ENCODE measurements at places on chromosomes 16 and 17.

- DNase-seq = no peak
These were observed 89.1 kb downstream of the SEC14L1 start for GRCh38 chr17:77229786-77230435.

DNA sequence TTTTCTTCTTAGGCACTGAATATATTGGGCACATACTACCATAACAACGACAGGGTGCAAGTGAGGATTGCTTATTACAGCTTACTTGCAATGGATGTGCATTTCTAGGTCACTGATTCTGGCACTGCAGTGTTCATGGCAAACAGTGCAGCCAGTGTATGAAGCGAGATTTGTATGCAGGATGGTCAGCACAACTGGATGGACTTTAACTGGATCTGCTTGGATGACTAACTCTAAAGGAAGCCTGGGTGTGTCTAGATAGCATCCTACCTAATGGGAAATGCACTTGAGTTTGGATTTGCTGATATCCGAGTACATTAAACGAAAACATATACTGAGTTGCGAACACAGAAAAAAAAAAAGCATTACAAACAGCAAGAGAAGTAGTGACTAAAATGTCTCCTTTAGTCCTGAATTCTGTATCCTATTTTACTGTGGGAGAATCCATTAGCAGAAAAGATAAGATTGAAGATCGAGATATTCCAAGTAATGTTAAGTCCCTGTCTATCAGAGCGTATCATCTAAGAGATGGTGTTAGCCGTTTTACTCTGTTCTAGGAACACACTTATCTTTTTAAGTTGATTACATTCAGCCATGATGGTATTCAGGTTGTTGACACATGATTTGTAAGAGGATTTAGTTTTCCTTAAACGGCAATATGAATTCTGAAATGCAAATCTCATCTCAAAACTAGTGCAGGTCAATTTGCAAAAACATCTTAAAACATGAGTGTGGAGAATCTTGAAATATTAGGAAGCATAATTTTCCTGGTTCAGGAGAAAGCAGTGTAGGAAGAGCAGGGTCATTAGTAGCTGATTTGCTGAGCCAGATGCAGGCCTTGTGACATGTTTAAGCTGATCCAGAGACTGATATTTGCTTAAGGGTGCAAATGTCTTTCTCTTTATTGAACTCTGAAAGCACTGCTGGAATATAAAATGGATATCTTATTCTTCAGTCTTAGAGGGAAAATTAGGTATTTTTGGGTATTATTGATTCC is 142.6 kb upstream of the CPHXL start:
- DNase-seq = no peak

DNA sequence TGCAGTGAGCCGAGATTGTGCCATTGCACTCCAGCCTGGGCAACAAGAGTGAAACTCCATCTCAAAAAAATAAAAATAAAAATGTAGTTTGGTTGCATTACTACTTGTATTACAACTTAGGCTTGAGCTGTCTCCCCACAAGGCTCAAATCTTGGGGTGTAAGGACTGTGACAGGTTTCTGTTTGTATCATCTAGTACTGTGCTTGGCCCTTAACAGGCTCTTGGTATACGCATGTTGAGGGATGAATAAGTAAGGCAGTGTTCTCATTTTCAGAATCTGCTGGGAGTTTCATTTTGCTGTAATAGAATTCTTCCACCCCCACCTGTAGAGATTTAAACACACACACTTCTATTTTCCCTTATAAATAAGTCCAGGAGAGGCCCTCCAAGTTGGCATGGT is 289.4 kb upstream of the EEF2KMT start:
- DNase-seq = no peak

GRCh38 chr16:35552763-35553162 is 2093.4 kb downstream of the TP53TG3F start:
- DNase-seq = no peak

DNA sequence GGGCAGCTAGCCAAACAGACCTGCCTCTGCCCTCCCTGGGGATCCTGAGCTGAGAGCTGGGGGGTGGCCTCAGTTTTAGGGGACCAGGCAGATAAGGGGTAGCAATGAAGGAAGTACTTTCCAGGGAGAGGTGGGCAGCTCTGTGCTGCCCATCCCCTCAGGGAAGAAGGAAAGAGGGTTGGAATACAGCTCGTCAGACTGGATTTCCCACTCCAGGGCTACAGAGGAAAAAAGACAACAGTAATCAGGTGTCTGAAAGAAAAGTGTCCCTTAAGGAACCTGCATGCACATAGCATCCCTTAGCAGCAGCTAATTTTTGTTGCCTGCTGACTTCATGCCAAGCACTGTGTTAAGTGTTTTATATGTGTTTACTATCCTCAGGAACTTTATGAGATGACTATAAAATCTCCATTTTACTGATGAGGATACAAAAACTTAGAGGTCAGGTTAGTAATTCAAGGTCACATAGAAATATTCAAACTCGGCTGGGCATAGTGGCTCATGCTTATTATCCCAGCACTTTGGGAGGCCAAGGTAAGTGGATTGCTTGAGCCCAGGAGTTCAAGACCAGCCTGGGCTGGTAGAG is 3.2 kb upstream of the MRPL58 start:
- no peak for DNase-seq

DNA sequence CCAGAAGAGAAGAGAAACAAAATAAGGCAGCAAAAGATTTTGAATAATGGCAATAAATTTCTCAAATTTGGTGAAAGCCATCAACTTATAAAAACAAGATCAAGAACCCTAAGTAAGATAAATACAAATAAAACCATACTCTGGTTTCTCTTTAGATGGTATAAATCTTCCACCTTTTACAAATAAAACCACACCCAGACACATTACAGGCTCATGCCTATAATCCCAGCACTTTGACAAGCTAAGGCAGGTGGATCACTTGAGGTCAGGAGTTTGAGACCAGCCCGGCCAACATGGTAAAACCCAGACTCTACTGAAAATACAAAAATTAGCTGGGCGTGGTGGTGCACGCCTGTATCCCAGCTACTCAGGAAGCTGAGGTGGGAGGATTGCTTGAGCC is 43.8 kb downstream of the TTLL6 start:
- no peak for DNase-seq

Measured in HEK293T (cell line).